ENCODE measurements at places on chromosomes 3 and 15.
A peak's percentile ranks its signal among the peaks of the same experiment; 100 is the strongest.

DNA sequence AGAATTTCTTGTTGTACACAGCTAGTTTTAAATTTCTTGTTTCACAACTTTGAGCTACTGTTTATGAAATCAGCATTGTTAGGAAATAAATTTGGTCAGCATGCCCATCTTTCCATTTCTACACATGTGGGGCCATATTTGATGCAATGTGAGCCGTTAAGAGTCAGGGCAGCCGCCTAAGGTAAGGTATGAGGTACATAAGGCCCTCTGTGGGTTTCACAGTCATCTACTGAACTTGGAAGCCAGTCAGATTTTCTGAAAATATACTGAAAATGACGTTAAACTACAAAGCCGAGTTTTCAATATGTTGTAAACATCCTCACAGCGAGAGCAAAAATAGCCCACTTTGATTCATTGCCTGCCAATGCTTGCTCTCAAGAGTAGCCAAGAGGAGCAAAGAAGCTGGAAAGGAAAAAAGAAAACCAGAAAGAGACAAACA lies 94.7 kb upstream of the PDZRN3 start:
- peak; percentile 55 for DNase-seq

DNA sequence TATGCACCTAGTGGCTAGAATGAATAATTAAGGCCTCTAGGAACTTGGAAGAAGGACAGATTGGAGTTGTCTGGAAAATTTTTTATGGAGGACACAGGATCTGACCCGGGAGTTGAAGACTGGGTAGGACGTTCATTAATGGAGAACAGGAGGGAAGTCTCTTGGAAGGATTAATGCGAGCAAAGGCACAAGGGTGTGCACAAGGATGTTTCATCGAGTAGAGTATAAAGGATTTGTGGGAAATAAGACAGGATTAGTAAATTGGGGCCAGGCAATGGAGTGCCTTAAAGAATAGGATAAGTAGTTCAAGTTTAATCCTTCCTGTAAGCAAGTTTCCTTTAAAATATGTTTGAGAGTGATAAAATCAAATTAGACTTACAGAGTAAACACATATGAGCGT lies 14.6 kb downstream of the LMOD3 start:
- no peak for DNase-seq

DNA sequence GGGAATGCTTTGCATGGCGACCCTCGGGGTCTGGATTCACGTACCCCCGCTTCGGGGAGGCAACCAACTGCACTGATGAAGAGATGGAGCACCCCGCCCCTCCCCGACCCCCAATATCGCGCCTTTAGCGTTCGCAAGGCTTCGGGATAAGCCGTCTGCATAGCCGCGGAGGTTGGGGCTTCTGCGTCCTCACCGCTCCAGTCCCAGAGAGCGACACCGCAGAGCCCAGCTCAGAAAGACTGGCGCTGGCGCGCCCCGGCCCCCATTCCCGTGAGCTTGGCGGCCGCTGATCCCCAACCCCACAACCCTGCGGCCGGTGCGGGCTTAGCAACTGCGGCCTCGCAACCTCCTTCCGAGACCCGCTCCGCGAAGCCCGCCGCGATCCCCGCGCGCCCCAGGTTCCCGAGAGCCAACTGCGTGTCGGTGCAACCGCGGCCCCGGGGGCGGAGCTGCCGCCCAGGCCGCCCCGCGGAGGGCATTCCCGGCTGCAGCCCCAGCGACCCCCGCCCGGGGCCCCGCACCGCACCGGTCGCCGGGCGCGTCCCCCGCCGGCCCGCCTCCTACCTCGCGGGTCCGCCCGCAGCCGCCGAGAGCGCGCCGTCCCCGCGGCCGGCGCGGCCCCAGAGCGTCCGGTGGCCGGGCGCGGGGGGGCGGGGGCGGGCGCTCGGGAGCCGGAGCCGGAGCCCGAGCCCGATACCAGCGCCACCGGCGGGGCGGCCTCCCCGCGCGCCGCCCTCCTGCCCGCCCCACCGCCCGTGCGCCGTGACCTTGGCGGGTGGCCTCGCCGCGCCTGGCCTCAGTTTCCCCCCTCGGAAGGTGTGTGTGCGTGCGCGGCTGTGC lies 79.5 kb downstream of the IQSEC1 start:
- DNase-seq = no peak

GRCh38 chr3:127037971-127038446 lies 55.1 kb downstream of the PLXNA1 start:
- no peak for DNase-seq

- no peak for DNase-seq
These were observed 583.1 kb upstream of the CFAP20DC start for GRCh38 chr3:59632760-59633573.

GRCh38 chr3:127015282-127016042 lies 32.5 kb downstream of the PLXNA1 start:
- DNase-seq = no peak

- no peak for DNase-seq
These were observed 199.2 kb downstream of the TP63 start for GRCh38 chr3:189830401-189830800.

Data from fibroblast of pulmonary artery (primary cell).